NCI-H446 (cell line): ENCODE measurements at places on chromosomes 1 and 21.

GRCh38 chr1:199163670-199164069 lies 524.8 kb downstream of the PTPRC start:
- DNase-seq: no peak

GRCh38 chr1:184542291-184542690 lies 155.5 kb downstream of the C1orf21 start:
- DNase-seq: no peak

- no peak for DNase-seq
Observed at GRCh38 chr1:23126801-23127200, 41.9 kb downstream of the LUZP1 start.

DNA sequence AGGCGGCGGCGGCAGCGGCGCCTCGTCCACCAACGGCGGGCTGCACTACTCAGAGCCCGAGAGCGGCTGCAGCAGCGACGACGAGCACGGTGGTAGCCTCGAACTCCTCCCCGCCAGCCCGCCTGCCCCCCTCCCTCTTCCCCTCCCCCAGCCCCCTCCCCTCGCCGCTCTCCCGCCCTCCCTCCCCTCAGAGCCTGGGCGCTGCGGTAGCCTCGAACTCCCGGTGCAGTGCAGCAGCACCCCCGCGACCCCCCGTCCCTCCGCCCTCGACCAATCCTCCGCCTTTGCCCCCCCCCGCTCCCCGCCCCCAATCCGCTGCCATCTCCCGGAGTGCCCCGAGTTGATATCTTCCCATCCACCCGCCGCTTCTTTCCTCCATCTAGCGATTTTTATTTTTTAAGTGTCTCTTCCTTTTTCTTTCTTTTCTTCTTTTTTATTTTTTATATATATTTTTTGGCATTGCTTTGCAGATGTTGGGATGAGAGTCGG lies 516 bp downstream of the RCOR3 start:
- peak; percentile 52 for DNase-seq

DNA sequence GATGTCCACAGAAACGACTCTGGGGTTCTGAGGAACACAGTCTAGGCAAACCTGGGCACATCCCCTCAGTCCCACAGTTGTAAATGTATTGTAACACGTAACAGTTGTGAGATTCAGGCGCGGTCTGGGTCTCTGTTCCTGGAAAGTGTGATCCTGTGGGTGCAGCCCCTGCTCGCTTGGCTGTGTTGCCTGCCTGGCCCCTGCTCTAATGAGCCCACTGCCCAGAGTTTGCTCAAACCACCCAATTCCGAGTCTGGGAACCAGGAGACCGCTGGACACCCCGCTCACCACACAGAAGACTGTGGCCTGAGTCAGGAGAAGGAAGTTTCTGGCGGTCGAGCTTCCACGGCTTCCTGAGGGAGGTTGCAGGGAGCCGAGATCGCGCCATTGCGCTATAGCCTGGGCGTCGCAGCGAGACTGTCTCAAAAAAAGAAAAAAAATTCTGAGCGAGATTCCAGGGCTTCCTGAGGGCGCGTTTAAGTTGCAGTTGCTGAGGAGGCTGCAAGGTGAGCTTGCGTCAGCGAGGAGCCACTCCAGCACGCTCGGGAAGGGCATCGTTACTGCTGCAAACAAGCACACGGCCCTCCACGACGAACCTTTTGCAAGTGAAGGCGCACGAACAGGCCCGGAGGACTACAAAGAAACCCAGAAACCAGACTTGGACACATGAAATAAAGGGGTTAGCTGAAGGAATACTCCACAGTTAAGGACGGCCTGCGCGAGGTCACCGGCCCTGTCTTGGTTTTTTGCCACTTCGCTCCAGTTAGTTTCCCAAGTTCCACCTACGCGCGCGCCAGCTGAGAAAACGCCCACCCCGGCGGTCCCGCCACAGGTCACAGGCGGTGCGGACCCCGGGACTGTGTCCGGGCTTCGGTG lies 1.1 kb downstream of the C21orf58 start:
- DNase-seq: no peak
